Activated CD4-positive, alpha-beta T cell treated with anti-CD3 and anti-CD28 coated beads, Interleukin-2, amount 50 U/mL, for 48 hours (primary cell): ENCODE measurements at places on chromosomes 16 and 17.

GRCh38 chr16:49472598-49472997 is 99.0 kb downstream of the C16orf78 start:
- DNase-seq = no peak

DNA sequence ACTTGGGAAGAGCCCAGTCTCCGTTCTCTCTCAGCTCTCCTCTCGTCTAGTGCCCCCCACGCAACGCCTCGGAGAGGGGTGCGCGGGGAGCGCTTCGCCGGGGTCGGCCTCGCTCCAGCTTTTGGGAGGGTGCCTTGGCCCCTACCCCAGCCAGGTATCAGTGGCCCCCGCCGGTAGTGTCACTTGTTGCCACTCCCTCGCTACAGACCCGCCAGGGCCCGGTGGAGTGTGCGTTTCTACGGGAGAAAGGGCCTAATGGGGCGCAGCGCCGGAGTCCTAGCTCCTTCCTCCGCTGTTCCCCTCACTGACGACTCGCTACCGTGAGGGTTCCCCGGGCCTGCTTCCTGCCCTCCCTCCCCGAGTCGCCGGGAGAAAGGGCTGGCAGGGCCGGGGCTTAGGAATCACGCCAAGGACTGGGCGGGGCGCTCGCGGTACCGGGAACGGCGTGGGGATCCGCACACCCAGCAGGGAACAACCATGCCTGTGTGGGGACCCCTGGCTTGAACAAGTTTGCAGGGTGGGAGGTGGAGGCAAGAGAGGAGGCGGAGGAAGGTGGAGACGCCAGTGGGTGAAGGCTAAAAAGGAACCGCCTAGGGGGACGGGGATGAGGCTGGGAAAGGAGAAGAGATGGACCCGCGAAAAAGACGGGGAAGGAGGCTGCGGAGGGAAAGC is 997 bp upstream of the CDH11 start:
- no peak for DNase-seq

DNA sequence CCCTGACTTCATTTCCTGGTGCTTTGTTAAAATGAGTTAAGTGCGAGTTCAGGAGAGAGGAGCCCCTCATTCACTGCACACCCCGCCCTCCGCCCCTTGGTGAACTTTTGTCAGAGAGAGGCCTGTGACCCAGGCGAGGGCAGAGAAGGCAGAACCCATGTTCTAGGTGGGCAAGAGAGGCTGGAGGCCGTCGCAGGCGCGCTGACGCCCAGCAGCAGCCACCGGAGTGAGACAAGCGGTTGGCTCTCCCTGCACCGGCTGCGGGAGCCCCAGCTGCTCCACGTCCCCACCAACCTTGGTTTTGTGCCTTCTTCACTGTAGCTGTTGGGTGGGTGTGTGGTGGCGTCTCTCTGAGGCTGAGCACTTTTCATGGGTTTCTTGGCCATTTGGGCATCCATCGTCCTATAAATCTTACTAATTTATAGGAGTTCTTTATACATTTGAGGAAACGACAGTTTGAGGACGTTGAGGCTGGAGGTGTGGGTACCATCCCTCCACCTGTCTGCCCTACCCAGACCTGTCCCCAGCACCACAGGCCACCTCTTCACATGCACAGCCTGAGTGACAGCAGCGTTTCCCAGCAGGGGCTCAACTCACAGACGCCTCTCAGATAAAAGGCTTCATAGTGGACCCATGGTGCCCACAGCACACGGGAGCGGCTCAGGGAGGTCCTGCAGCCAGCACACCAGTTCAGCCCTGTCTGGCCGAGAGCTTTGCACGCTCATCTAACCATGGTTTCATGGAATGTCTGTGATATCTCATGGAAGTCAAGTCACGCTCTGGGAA is 45.2 kb upstream of the CBFA2T3 start:
- no peak for DNase-seq

DNA sequence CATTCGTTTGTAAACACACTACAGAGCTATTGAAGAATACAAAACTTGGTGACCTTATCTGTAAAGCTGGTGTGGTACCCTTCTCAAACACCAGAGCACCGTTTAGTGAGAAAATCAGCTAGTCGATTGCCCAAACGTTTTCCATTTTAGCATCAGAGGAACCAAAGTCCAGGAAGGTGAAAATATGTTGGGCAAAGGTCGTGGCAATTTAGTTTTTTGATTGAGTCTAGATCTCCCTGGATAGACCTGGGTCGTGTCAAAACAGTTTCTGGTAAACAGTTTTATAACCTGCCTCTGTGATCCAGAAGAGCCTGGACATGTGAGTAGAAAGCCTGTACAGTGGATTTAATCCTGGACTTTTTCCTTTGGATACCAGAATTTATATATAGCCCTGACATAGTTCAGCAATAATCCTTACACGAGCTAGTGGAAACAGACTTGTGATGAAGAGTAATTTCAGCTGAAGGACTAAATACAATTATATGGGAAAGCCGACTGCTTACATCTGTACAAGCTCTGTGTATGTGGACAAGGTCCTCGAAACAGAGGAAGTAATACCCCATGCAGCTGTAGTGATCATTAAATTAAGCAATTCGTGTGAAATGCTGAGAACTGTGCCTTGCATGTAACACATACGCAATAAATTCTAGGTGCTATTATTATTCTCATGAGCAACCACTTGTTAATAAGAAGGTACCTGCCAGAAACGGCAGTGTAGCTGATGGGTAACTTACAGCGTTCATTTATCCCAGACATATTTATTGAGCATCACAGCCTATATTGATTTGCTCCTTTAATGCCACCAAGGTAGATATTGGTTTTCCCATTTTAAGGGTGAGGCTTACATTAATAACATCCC is 72.5 kb downstream of the MAP2K6 start:
- DNase-seq = no peak

GRCh38 chr17:79080761-79081290 is 6.2 kb downstream of the ENGASE start:
- DNase-seq = no peak

- DNase-seq = peak; percentile 44
These were observed 8.2 kb downstream of the PGAP3 start for GRCh38 chr17:39679521-39680192.

GRCh38 chr17:27949304-27949703 is 56.1 kb upstream of the LYRM9 start:
- no peak for DNase-seq

DNA sequence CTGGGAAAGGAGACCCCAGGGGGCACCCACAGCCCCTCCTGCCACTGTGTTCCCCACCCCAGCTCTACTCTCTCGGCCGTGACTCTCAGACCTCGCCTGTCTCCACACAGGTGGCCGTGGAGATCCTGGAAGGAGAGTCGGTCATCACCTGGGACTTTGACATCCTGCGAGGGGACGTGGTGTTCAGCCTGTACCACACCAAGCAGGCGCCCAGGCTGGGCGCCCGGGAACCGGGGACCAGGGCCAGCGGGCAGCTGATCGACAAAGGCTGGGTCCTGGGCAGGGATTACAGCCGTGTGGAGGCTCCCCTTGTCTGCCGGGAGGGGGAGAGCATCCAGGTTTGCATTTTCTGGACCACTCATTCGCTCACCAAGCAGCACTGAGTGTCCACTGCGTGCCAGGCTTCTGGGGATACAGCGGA is 25.4 kb downstream of the NAGPA start:
- no peak for DNase-seq

DNA sequence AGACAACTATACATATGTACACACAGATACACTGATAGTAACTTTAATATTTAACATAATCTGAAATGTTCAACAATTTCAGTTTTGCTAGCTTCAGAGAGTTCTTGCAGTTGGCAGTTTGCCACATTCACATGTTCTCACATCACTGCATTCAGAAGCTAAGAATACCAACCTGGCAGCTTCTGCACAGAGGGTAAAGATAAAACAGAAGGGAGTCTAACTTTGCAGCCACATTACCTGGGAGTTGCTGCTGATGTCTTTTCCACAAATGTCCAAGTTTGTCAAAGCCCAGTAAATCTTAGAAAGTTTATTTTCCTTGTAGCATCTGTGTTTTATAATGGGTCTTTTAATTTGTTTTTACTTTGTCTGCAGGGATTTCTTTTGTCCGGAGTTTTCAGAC is 332.0 kb downstream of the BCAS3 start:
- no peak for DNase-seq

- DNase-seq = no peak
These were observed 85.4 kb downstream of the GAS7 start for GRCh38 chr17:10112962-10113361.

- DNase-seq = no peak
These were observed 13.2 kb downstream of the CD7 start for GRCh38 chr17:82303944-82304808.

DNA sequence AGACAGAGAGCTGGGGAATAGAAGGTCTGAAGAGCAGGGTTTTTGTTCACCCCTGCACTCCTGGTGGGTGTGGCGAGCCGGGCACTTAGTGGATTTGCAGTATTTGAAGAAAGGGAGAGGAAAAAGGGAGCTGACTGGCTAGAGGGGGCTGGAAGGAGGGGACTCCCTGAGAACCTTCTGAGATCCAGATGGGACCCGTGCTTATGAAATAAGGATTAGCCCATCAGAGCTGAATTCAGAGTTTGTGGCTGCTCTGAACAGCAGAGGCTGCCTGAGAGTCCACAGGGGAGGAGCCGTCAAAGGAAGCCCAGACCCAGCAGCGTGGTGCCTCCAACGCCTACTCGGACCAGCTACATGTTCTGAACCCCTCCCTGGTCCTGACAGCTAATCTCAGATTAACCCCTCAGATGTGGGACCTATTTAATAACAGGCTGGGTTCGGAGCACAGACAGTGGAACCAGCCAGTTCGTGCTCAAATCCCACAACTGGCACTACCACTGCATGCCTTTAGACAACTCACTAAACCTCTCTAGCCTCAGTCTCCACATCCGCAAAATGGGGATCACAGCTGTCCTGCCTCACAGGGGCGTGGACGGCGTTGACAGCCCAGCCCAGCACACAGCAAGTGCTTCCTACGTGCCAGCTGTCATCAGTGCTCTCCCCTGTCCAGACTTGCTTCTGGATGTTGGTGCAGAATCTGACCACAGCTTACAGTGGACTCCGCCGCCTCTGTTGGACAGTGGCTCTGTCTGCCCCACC is 70.6 kb downstream of the DYNLRB2 start:
- no peak for DNase-seq

- DNase-seq = no peak
These were observed at the start of gene MAZ for GRCh38 chr16:29806099-29806579. Gene MAZ, plus strand, starts transcription at chr16:29806529. Its CDS starts 173 bp downstream, at chr16:29806702.

DNA sequence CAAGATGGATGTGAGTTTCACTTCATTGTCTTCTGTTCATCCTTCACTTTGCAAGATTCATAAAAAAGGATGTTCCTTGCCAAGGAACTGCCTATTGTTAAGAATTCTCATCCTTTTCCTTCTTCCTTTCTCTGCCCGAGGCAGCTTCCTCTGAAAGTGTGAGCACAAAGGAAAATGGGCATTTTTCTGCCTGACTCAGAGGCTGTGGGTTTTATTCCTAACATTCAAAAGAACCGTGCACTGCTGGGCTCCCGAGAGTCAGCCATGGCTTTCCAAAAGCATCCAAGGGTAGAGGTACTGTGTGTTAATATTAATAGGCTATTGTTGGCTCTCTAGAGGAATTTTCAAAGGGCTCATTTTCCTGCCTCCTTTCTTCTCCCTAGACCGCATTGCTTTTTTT is 289.4 kb downstream of the ABCC12 start:
- DNase-seq = no peak

GRCh38 chr17:38352245-38353085 is 821 bp downstream of the SOCS7 start:
- DNase-seq = peak; percentile 26

DNA sequence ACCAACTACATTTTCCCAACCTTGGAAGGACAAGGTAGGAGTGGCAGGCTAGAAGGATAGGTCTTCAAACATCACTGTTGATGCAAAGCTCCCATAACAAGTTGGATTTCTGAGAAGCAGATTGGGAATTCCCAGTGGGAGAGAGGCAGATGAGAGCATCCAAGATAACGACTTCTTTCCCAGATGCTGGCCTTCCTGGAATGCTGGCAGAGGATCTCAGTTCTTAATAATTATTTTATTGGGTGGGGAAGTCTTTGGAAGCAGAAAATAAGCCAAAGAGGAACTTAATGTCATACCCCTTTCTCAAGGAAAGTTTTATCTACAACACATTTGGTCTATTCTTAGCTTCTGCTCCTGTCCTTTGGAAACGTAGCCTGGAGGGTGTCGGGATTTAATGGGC is 64.5 kb downstream of the MPRIP start:
- no peak for DNase-seq

GRCh38 chr16:49640581-49640980 is 215.3 kb downstream of the ZNF423 start:
- DNase-seq = no peak

DNA sequence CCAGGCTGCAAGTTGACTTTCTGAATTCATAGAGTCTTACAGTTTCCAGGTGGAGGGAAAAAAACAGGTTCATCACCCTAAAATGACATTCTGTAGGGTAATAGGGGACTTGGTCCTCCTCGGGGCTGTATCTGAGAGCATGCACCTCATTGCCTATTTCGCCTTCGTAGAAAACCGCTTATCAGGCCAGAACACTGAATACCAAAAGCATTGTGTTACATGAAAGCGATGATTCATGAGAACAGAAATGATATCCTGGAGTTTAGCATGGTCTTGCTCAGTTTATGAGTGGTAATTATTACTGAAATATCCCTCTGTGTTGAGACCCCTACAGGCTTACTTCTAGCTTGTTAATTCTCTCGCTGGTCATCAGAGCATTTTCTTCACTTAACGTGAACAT is 61.4 kb upstream of the ARHGAP44 start:
- no peak for DNase-seq

- no peak for DNase-seq
These were observed 50.5 kb downstream of the MYO18A start for GRCh38 chr17:29129731-29130130.
